SIG-M5 (cell line): ENCODE measurements at places on chromosomes 16 and 17.

GRCh38 chr17:76151896-76152454 lies 10.9 kb upstream of the FOXJ1 start:
- DNase-seq = no peak

GRCh38 chr16:30657866-30658730 lies at the start of gene FBRS:
TSS of gene FBRS (plus strand) at chr16:30658431. CDS start at chr16:30659519, 1,088 bp downstream.
- peak; percentile 92 for DNase-seq

DNA sequence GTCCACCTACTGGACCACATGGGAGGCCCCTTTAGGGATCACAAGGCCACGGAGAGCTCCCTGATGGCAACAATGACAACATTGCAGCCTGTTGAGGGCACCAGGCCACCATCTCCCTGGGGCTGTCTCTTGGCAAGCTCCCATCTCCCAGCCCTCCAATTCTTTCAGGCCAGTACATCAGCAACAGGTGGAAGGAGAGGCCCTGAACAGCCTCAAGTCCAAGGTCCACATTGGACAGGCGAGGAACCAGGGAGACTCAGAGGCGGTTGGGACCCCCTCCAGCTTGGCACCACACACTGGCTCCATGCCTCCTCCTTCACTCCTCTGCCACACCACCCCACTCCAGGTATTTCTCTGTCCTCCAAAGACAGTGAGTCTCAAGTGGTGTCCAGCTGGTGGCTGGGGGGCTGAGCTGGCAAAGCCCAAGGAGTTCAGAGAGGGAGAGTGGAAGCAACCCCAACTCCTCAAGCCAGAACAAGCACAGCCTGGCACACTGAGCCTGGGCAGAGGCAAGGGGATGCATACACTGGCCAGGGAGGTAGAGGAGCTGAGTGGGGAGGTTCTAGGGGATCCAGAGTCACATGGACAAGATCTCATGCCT lies 1.3 kb upstream of the ACAP1 start:
- DNase-seq = no peak

GRCh38 chr16:31223044-31223443 lies 6.1 kb upstream of the PYDC1 start:
- DNase-seq = no peak

GRCh38 chr17:81132770-81133723 lies 32.3 kb upstream of the PVALEF start:
- DNase-seq = no peak

GRCh38 chr17:75762513-75763268 lies 2.3 kb downstream of the GALK1 start:
- DNase-seq = no peak

DNA sequence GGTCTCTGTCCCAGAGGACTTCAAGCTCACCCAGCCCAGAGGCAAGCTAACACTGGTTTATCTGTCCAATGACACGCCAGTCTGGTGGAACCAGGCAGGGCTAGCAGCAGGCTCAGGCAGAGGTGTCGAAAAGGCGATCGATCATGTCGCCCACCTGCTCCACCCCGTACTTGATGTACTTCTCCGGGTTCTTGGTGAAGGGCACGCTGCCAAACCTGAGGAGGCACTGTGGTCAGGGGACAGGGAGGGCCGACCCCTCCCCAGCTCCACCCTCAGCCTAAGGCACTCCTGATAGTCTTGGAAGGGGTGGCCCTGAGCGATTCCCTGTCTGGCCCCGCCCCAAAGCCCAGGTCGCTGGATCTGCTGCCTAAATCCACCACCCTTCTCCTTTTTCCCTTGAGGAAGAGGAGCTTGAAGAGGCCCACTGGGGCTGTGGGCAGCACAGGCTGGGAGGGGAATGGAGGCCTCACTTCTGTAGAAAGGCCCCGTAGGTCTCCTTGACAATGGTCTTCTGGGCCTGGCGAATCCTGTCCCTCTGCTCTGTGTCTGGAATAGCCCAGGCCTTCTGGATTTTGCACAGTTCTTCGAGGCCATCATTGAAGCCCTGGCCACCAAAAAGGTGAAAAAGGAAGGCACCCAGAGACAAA lies 4.7 kb downstream of the ZACN start:
- DNase-seq = no peak

GRCh38 chr17:39981207-39981741 lies 667 bp downstream of the PSMD3 start:
- DNase-seq = no peak

DNA sequence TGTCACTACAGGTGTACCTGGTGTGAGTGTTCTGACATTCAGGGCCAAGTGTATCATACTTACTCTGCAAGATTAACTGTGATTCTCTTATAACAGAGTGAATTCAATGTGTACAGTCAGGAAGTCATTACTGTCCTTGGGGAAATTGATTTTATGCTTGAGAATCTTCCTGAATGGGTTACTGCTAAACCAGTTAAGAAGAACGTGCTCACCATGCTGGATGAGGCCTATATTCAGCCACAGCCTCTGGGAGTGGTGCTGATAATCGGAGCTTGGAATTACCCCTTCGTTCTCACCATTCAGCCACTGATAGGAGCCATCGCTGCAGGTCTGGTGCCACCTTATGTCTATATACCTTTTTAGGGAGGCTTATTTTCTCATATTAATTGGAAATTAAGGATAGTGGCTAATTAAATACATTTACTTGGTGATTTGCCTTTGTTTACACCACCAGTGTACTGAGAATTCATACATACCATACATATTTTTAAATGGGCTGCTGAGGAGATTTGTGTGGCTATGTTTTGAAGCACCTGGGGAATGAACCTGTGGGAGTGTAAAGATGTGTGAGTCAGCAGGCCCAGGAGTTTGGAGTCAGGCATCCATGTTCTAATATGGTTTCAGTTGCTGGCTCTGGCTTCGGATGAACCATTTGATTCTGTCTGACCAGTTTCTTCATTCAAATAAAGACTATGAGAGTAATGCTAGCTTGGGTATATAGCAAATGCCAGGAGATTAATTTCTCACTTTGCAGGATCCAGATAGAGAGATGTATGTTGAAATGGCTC lies 3.1 kb downstream of the ALDH3A2 start:
- DNase-seq = no peak

- DNase-seq = no peak
Observed at GRCh38 chr17:72989074-72989610, 103.3 kb downstream of the SLC39A11 start.

DNA sequence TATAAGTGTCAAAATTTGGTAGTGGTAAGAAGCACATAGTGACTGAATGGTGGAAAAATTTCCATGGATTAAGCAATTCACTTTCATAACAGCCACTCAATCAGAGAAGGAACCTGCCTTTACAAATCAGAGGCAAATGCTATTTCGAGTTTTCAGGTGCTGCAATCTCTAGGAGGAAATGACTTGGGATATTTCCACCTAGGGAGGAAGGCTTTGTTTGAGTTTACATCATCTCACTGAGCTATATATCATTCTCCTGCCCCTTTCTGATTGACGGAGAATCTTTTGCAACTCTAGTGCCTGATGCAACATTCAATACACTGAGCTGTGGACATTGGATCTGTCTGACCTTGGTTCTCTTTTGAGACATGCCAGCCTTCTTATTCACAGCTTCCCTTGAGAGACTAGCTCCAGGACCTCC lies 26.3 kb downstream of the MARCHF10 start:
- DNase-seq = no peak

GRCh38 chr16:50448522-50448921 lies 79.7 kb upstream of the BRD7 start:
- no peak for DNase-seq

- DNase-seq = no peak
Observed at GRCh38 chr16:86381491-86381890, 128.8 kb upstream of the FOXF1 start.

DNA sequence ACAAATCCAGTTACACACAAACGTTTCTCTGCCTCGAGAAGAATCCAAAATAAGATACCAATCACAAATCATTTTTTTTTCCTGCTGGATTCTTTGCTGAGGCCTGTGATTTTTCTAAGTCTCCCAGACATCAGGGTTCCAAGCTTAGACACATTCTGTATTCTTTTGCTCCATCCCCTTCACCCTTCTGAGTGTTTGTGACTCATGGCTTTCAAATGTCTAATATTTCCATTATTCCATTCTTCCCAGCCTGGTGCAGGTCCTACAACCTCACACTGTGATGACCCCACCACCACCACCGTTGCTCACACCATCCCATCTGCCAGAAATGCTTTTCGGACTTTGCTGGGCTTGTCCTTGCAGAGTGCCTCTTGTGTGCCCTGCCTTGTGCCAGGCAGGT lies 480.1 kb downstream of the SOX9 start:
- DNase-seq = no peak

GRCh38 chr17:4748686-4749085 lies 9.0 kb upstream of the CXCL16 start:
- no peak for DNase-seq

- no peak for DNase-seq
Observed at GRCh38 chr16:86213437-86214205, 296.7 kb upstream of the FOXF1 start.

GRCh38 chr17:7292729-7293128 lies 1.7 kb downstream of the YBX2 start:
- no peak for DNase-seq

DNA sequence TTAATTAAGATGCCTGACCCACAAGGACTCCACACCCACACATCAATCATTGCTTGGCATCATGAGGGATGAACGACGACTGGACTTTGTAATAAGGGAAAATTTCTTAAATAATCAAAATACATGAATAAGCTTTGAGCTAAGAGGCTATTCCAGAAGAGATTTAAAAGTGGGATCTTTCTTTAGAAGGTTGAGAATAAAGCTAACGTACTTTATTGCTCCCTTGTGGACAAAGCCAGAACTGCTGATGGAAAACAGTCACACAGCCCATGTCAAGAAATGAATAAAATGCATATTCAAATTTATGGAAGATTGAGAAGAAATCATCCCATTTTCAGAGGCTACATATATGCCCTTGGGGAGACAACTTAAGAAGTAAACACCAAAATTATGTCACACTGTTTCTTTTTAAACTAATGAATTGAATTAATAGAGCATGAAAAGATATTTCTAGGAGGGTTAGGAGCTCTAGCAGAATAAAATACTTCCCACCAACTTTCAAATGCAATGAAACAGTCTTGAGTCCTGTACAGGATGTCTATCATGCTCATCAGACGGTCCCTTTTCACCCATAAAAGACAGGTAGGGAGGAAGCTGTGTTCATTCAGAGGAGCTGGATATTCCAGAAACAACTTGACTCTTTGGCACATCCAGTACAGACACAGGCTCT lies 60.2 kb upstream of the PHOSPHO1 start:
- DNase-seq = no peak

GRCh38 chr16:74577882-74578366 lies 29.0 kb downstream of the GLG1 start:
- DNase-seq = no peak

GRCh38 chr16:11076259-11077018 lies 132.1 kb downstream of the CLEC16A start:
- DNase-seq = no peak

GRCh38 chr16:23424292-23424958 lies 28.6 kb downstream of the COG7 start:
- no peak for DNase-seq

- DNase-seq = no peak
Observed at GRCh38 chr17:78113804-78114785, 14.5 kb downstream of the TMC6 start.

DNA sequence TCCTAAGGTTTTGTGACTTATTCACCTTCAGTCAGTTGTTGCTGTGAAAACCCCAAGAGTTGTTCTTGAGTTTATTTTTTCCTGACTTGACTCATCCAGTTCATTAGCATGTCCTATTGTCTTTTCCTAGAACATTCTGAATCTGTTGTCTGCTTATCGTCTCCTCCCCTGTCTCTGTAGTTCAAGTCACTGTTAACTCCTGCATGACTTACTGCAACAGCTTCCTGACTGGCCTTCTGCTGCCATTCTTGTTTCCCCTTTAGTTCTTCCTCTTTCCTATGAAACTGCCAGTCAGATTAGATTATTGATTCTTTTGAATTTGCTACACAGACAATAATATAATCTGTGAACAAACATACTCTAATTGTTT lies 161.5 kb downstream of the FTO start:
- DNase-seq = peak; percentile 46

GRCh38 chr17:41602524-41602923 lies 10.0 kb downstream of the KRT16 start:
- DNase-seq = no peak

GRCh38 chr17:82496529-82497434 lies 22.8 kb upstream of the FOXK2 start:
- DNase-seq = no peak

GRCh38 chr17:2071455-2072281 lies 16.8 kb downstream of the HIC1 start:
- no peak for DNase-seq

DNA sequence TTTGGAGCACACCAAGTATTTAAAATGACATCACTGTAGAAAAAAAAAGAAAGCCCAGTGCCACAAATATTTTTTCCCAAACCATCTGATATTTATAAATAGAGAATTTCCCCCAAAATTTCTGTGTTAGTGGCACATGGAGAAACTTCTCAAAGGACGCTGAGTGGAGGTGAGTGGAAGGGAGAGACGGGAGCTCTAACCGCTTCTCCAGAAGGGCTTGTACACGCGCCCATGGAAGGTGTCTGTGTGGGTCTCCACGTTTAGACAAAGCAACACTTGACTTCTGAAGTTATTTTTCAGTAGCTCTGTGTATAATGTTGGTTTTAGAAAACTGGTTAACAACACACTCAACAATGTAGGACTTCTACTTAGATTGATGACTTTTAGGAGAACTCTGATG lies 1.0 kb downstream of the MYOCD start:
- DNase-seq = no peak

DNA sequence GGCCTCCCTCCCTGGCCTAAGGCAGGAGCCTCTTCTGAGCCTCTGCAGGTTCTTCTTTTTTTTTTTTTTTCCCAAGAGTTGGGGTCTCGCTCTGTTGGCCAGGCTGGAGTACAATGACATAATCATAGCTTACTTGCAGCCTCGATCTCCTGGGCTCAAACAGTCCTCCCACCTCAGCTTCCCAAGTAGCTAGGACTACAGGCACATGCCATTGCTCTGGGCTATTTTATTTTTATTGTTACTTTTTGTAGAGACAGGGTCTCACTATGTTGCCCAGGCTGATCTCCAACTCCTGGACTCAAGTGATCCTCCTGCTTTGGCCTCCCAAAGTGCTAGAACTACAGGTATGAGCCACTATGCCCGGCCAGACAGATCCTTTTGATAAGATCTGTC lies 32.6 kb downstream of the SBK1 start:
- no peak for DNase-seq

DNA sequence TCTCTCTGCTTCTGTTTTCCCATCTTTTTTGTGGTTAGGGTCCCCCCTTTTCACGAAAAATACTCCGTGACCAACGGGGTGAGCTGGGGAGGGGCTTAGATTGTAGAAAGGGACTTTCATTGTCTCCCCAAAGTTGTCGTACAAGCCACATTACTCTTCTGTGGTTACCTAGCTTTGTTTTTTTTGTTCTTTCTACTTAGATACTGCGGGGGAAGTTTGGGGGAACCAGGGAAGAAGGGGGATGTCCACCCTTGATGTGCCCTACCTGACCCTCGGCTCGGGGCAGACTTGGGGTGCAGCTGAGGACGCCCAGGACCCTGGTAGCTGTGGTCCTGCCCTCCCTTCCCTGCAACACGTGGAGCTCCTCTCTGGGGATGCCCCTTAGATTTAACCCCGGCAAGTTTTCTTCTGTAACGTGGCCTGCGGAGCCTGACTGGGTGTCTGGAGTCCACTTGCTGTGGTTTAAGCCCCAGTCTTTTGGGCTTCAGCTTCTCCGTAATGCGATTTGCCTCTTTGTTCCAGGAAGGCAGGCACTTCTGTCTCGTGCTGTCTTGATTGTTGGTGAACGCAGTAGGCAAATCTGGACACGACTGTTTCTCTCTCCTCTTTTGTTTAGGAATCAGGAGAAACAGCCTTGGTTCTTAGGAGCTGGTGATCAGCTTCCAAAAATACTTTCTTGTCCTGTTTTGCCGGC lies 892 bp downstream of the ABCC1 start:
- DNase-seq = no peak

GRCh38 chr17:14373614-14374259 lies 72.9 kb downstream of the HS3ST3B1 start:
- DNase-seq = no peak
